ENCODE measurements at places on chromosomes 12 and 14. TPM values are rescaled to one million over a fixed set of nuclear protein-coding genes. Genes with fewer than 3 reads are reported as not detected.

PLXNC1 gene
- 3.6 TPM for total RNA-seq

STAC3 gene
- 1.5 TPM for total RNA-seq

GRCh38 chr14:77105145-77105939 lies 7.3 kb downstream of the CIPC start:
- no peak for DNase-seq

GRCh38 chr14:96364962-96365361 lies 1.6 kb downstream of the GSKIP start:
- DNase-seq: no peak

- DNase-seq: no peak
Observed at GRCh38 chr12:66217342-66217917, 28.4 kb downstream of the IRAK3 start.

All from activated naive CD4-positive, alpha-beta T cell treated with anti-CD3 and anti-CD28 coated beads for 36 hours (primary cell).